ENCODE measurements at places on chromosomes 2 and 18.

- DNase-seq = no peak
These were observed 70.3 kb downstream of the MAIP1 start for GRCh38 chr2:200025717-200026116.

- no peak for DNase-seq
These were observed 129.2 kb downstream of the KLHL29 start for GRCh38 chr2:23513872-23514793.

- no peak for DNase-seq
These were observed 63.0 kb downstream of the NPAS2 start for GRCh38 chr2:100882645-100883613.

GRCh38 chr2:222064286-222064685 is 234.5 kb downstream of the PAX3 start:
- no peak for DNase-seq

DNA sequence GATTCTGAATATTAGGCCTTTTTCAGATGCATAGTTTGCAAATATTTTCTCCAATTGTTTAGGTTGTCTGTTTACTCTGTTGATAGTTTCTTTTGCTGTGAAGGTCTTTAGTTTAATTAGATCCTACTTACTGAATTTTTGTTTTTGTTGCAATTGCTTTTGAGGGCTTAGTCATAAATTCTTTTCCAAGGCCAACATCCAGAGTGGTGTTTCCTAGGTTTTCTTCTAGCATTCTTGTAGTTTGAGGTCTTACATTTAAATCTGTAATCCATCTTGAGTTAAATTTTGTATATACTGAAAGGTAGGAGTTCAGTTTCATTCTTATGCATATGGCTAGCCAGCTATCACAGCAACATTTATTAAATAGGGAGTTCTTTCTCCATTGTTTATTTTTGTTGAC is 404.8 kb downstream of the LNPK start:
- peak; percentile 62 for DNase-seq

GRCh38 chr2:195304310-195304709 is 352.7 kb upstream of the SLC39A10 start:
- peak; percentile 6 for DNase-seq

GRCh38 chr18:79393635-79394533 is 1.8 kb upstream of the NFATC1 start:
- DNase-seq = peak; percentile 88

DNA sequence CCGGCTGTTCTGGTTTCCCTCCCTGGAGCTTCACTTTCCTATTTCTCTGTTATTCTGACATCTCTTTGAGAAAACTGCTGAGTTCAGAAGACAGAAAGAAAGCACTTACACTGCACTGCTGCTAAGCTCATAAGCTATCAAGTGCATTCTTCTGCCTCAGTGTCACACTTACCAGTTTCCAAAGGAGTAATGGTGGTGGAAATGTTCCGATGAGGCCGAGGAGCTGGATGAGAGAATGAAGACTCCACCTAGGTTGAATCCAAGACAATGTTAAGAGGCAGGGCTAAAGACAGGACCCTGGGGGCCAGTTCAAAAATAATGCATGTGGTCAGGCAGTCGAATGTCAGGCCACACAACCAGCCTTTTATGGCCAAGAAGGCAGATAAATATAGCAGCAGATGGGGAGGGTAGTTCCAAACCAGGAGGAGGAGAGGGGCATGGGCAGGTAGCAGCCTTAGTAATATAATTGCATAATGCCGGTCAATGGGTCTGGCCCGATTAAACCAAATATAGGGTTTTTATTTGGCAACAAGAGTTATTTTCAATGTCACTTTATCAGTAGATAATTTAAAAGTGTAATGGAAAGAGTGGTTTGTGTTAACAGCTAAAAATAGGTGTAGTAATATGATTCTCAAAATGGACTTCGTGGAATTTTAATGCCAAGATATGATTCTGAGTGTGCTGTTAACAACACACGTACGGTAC is at the start of gene MYOM1:
MYOM1 (minus strand) TSS at position 338 of the 705 bp plus-strand sequence. CDS start 4,745 bp downstream, outside the sequence.
- DNase-seq = no peak

DNA sequence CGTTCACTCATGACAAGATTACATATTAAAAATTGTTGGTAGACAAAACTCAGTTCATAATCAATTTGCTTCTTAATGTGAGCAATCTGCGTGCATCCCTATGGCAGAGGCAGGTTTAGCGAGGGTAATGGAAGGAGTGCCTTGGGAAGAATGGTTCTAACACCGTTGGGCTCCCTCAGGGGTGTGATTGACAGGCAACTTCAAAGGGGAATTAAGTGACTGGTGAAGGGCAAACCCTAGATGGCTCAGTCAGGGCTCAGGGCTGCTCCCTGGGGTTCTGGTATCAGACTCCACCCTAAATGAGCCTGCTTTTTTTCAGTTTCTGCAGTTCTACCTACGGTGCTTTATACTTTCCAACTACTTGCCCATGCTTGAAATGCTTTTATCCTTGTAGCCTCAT is 419.5 kb upstream of the CELF4 start:
- DNase-seq = no peak

DNA sequence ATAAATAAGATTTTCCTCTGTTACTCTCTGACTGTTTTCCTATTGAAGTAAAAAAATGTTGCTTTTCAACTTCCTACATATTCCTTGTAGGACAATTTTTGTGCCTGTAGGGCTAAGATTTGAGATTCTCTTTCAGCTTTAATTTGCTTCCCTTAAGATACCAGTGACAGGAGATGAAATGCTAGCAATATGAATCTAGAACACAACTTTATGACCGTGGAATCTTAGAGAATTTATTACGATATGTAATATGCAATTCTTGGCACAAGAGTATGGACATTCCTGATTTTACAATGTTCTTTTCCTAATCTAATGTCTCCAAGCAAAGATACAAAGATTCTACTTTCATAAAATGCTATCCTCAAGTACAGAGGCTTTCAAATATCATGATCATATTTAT is 180.9 kb downstream of the KCNE4 start:
- no peak for DNase-seq

- no peak for DNase-seq
These were observed 41.2 kb downstream of the SP100 start for GRCh38 chr2:230457073-230457768.

DNA sequence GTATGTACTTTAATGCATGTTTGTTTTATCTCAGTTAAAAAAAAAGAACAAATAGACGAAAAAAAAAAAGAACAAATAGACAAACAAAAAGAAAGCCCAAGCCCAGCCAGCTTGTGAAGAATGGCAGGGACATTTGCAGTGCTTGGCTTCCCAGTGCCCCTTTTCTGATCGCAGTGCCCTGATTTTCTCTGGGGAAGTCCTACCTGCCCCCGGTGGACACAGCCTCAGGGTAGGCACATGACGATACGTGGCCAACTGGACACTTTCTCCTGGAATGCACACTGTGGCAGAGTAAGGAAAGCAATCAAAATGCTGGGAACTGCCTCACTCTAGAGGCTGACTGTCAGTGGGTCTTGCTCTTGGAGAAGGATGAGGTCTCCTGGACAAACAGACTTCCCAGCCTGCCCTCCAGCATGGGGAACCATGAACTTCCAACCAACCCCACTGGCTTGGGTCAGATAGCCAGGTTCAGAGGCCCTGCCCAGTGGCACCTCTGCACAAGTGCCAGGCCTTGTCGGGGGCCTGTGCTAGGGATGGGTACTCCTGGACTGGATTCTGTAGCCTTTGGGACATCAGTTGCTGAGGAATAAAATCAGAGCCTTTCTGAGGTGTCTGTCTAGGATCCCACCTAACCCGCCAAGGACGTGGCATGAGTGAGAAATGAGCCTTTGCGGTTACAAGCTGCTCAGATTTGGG is 76.7 kb downstream of the INHBB start:
- DNase-seq = no peak

DNA sequence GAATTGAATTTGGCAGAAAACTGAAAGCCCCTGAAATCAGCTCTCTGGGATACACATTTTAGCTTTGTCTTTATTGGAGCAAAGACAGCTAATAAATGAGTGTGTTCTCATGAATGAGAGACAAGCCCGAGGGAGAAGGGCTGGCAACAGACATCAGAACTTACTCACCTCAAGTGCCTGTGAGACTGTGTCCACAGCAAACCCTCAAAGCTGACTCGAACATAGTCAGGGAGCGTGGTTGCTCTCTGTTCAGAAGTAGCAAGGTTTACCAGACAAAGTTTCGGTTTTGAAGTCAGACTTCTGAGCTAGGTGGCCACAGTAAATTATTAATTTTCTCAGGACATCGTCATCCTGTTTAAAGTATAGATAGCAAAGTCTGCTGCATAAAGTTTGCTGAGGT is 207.9 kb downstream of the CMPK2 start:
- DNase-seq = no peak

GRCh38 chr2:113233593-113234550 is 44.8 kb downstream of the PAX8 start:
- DNase-seq = peak; percentile 29

GRCh38 chr2:241910604-241911520 is 41.3 kb downstream of the RTP5 start:
- DNase-seq = no peak

DNA sequence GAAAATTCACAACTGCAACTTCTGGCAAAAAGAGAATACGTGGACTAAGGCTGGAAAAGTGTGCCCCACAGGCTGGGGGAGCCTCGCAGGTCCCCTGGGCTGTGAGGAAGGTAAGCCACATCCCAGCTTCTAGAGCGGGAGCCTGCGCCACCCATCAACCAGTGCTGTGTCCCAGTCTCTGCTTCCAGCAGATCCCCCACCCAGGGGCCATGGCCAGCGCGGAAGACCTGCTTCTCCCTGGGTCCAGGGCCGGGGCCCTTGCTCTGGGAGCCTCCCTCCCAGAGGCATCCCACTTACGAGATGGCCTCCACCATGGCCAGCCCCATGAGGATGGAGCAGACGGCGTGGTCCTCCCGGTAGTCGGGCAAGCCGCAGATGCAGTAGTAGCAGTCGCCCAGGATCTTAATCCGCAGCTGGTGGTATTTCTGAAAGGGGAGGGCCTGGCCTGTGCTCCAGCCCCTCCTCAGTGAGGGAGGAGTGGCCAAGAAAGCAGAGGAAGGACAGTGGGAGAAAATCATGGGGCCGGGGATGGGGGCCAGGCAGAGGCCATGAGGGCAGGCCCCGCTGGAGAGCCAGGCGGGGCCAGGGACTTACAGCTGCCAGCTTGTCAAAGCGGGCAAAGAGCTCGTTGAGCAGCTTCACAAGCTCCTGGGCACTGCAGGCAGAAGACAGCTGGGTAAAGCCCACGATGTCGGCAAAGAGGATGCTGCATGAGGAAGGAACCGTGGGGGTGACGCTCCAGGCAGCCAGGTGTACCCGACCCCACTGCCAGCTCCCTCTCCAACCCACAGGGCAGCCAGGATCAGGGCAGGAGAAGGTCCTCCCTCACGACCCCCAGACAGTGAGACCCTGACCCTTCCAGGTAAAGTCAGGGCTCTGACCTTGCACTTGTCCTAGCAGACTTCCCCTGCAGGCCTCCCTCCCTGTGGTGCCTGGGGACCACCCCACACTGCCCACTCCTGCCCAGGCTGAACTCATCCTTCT is 48.0 kb downstream of the CENPO start:
- no peak for DNase-seq

GRCh38 chr2:85445316-85446295 is 27.1 kb downstream of the SH2D6 start:
- DNase-seq = peak; percentile 91

GRCh38 chr2:54076586-54076985 is 38.8 kb upstream of the ACYP2 start:
- no peak for DNase-seq

DNA sequence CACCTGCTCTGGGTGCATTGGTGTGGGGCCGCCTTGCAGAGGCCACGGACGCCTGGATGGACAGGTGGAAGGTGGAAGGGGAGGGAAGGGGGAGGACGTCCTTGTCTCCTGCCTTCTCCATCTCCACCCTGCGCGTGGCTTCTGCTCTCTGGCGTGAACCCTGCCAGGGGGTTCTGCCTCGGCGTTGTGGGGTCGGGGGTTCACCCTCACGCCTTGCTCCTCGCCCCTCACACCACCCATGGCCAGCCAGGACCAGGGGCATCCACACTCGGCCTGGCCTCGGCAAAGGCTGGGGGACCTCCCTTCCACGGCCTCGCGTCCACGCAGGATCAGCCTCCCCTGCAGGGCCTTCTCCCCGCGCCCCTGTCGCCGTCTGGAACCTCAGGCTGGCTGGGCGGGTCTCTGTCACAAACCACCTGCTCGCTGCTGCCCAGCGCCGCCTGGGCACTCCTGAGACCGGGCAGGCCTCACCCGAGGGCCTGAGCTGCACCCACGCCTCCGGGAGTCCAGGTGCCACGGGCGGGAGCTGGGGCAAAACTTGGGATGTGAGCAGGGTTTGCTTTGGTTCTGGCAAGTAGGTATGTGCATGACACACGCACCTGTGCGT is 655.9 kb downstream of the GALR1 start:
- DNase-seq = no peak

DNA sequence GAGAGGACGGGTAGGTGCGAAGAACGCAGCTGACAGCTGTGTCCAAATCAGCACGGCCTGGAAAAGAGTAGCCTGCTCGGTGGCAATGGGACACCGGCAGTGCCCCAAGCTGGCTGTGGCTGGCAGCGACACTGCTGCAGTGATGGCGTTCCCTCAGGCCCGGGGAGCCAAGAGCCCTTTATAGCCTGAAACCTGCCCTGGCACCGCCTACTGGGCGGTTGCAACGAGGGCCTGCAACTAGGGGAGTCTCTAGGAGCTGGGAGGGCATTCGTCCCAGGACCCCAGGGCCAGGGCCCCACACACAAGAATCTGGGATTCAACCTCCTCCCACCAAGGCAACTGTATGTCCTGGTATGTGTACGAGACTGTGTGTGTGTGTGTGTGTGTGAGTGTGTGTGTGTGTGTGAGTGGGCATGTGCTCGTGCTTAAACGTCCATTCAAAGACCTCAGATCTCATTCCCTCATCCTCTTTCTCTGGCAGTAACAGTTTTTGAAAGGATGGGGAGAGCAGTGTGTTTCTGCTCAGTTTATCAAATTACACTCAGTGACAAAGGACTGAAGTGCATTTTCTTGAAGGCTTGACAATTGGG is 6.8 kb upstream of the CYP26B1 start:
- DNase-seq = no peak

DNA sequence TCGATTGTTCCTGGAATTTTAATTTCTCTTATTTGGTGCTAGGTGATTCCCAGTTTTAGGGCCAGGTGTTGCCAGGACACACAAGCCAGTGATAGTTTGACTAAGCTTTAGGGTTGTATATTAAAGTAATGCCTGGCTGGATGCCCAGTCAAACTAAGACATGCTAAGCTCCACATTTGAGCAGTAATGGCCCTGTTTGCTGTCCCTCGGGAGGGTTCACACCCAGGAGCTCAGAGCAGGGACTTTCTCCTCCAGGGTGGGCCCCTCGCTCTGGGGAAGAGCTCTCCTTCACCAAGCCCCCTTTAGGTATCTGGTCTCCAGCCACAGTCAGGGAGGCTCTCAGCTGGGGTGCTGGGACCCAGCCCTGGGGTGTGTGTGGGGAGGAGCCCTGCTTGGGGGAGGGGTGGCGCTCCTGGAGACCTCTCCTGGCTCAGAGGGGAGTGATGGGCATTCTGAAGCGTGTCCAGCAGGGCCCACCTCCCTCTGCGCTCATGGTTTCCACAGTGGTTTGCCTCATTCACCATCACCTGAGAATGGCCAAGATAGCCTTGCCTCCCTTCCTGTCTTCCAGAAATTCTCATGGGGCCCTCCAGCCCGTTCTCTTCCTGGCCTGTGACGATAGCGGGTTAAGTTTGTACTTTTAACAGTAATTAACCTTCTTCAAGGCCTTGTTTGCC is 31.7 kb downstream of the INPP4A start:
- no peak for DNase-seq
